GM23338 (cell line): ENCODE measurements at places on chromosomes 4 and X. TPM values are rescaled to one million over a fixed set of nuclear protein-coding genes. Genes with fewer than 3 reads are reported as not detected.

- no peaks in the 10 kb centered on the region for H3K36me3 ChIP-seq
- H3K27ac ChIP-seq: no peak overlapping the region
- peaks cover 12% of the 10 kb centered on the region for H3K4me1 ChIP-seq
- H3K27me3 ChIP-seq: no peaks in the 10 kb centered on the region
These were observed 241.1 kb upstream of the ETNPPL start for GRCh38 chr4:109003964-109004363.

DNA sequence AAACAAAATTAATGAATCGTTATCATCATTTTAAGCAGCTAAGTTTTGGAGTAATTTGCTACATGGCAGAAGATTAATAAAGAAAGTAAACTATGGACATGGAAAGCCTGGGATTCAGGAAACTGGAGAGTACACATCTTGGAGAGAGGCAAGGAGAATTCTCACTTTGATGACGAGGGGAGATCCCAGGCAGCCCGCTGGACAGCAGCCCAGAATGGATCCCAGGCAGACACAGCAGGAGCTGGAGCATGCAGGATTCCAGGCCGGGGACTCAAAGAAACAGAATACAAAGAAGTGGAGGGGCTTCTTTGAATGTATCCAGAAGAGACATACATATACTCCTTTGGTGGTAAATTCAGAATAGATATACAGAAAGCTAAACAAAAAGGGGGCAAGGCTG, 118.0 kb upstream of the ATP6AP2 start:
- H3K36me3 ChIP-seq: no peaks in the 10 kb centered on the region
- H3K27ac ChIP-seq: no peak overlapping the region
- H3K4me3 ChIP-seq: no peak overlapping the region
- H3K4me1 ChIP-seq: no peaks in the 10 kb centered on the region
- no peaks in the 10 kb centered on the region for H3K27me3 ChIP-seq
- DNase-seq: no peak

GRCh38 chr4:3016961-3017360, 53.6 kb downstream of the GRK4 start:
- no peak overlapping the region for H3K4me3 ChIP-seq
- H3K4me1 ChIP-seq: no peaks in the 10 kb centered on the region
- no peak overlapping the region for H3K27ac ChIP-seq
- no peaks in the 10 kb centered on the region for H3K36me3 ChIP-seq
- DNase-seq: no peak
- H3K27me3 ChIP-seq: no peaks in the 10 kb centered on the region

GRCh38 chrX:131399678-131400428, 110.7 kb upstream of the IGSF1 start:
- peaks cover 17% of the 10 kb centered on the region for H3K4me1 ChIP-seq
- no peak for DNase-seq
- H3K4me3 ChIP-seq: no peak overlapping the region
- H3K27me3 ChIP-seq: no peaks in the 10 kb centered on the region
- H3K36me3 ChIP-seq: no peaks in the 10 kb centered on the region

GRCh38 chr4:11741190-11741652, 312.5 kb upstream of the HS3ST1 start:
- no peaks in the 10 kb centered on the region for H3K27me3 ChIP-seq
- no peak for DNase-seq
- no peaks in the 10 kb centered on the region for H3K4me1 ChIP-seq
- no peaks in the 10 kb centered on the region for H3K36me3 ChIP-seq

The NHS gene
- total RNA-seq: 5.6 and 8.2 TPM in 2 replicates

DNA sequence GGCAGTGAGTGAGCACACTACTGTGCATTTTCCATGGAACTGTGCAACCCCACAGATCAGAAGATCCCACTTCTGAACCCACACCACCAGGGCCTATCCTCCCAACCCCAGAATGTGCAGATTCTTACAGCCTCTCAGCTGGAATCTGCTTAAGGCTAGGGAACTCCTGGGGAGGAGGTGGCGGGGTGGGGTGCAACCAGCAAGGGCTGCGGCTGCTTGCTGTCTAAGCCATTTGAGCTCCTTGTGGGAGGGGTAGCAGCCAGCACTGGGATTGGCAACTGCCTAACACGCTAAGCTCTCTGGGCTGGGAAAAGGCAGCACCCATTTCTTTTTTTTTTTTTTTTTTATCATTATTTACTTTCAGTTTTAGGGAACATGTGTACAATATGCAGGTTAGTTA, 353.3 kb downstream of the RAB28 start:
- no peaks in the 10 kb centered on the region for H3K4me1 ChIP-seq
- no peak for DNase-seq
- H3K36me3 ChIP-seq: no peaks in the 10 kb centered on the region
- H3K27ac ChIP-seq: no peak overlapping the region

The TMEM154 gene
- total RNA-seq: 1.7 and 2.7 TPM in 2 replicates

- no peaks in the 10 kb centered on the region for H3K27me3 ChIP-seq
- 0 out of 2 replicates have a peak overlapping the region, but pooled peaks have one; percentile 22 for H3K4me3 ChIP-seq
- peak; percentile 59 for DNase-seq
- no peaks in the 10 kb centered on the region for H3K36me3 ChIP-seq
- H3K27ac ChIP-seq: peak overlapping the region; percentile 22; the same call in 1 of the 2 replicates
These were observed 212.9 kb downstream of the NSUN7 start for GRCh38 chr4:40962551-40963180.

GRCh38 chrX:31038575-31039326, 33.1 kb downstream of the FTHL17 start:
- no peaks in the 10 kb centered on the region for H3K27me3 ChIP-seq
- H3K4me1 ChIP-seq: no peaks in the 10 kb centered on the region
- no peaks in the 10 kb centered on the region for H3K36me3 ChIP-seq
- H3K4me3 ChIP-seq: no peak overlapping the region
- no peak overlapping the region for H3K27ac ChIP-seq

- H3K27me3 ChIP-seq: no peaks in the 10 kb centered on the region
- no peak overlapping the region for H3K4me3 ChIP-seq
- H3K27ac ChIP-seq: no peak overlapping the region
- H3K4me1 ChIP-seq: no peaks in the 10 kb centered on the region
- H3K36me3 ChIP-seq: peaks cover 28% of the 10 kb centered on the region; the same call in 1 of the 2 replicates
These were observed 11.5 kb downstream of the CBR4 start for GRCh38 chr4:168998596-168998995.

- no peaks in the 10 kb centered on the region for H3K4me1 ChIP-seq
- no peak overlapping the region for H3K4me3 ChIP-seq
- H3K27me3 ChIP-seq: no peaks in the 10 kb centered on the region
- peaks cover 8% of the 10 kb centered on the region; the same call in 1 of the 2 replicates for H3K36me3 ChIP-seq
- DNase-seq: no peak
- H3K27ac ChIP-seq: no peak overlapping the region
These were observed 171.1 kb downstream of the HHIP start for GRCh38 chr4:144817081-144817480.

GRCh38 chr4:142278663-142279062, 567.4 kb downstream of the INPP4B start:
- no peak overlapping the region for H3K4me3 ChIP-seq
- no peaks in the 10 kb centered on the region for H3K27me3 ChIP-seq
- no peaks in the 10 kb centered on the region for H3K4me1 ChIP-seq
- no peaks in the 10 kb centered on the region for H3K36me3 ChIP-seq

- no peaks in the 10 kb centered on the region for H3K36me3 ChIP-seq
- peak; percentile 35 for DNase-seq
- H3K4me1 ChIP-seq: no peaks in the 10 kb centered on the region
- H3K27ac ChIP-seq: no peak overlapping the region
- no peaks in the 10 kb centered on the region for H3K27me3 ChIP-seq
- no peak overlapping the region for H3K4me3 ChIP-seq
These were observed 142.9 kb downstream of the TMEM164 start for GRCh38 chrX:110145854-110146253.

GRCh38 chr4:56084851-56085250, 136.1 kb downstream of the CEP135 start:
- H3K36me3 ChIP-seq: no peaks in the 10 kb centered on the region
- no peak for DNase-seq
- H3K4me3 ChIP-seq: no peak overlapping the region
- H3K4me1 ChIP-seq: peaks cover 19% of the 10 kb centered on the region
- no peak overlapping the region for H3K27ac ChIP-seq

- H3K4me1 ChIP-seq: peaks cover 17% of the 10 kb centered on the region
- H3K4me3 ChIP-seq: no peak overlapping the region
- peak; percentile 29 for DNase-seq
- peaks cover 11% of the 10 kb centered on the region; the same call in 1 of the 2 replicates for H3K36me3 ChIP-seq
- H3K27ac ChIP-seq: no peak overlapping the region
These were observed 158.9 kb downstream of the DCTD start for GRCh38 chr4:182758273-182758672.

The IL9R gene
- 0.31 and 1.6 TPM in 2 replicates for total RNA-seq

- H3K4me1 ChIP-seq: peaks cover 7% of the 10 kb centered on the region; the same call in 1 of the 2 replicates
- H3K27me3 ChIP-seq: no peaks in the 10 kb centered on the region
- no peak overlapping the region for H3K27ac ChIP-seq
- no peak overlapping the region for H3K4me3 ChIP-seq
- DNase-seq: no peak
- H3K36me3 ChIP-seq: no peaks in the 10 kb centered on the region
These were observed 176.4 kb downstream of the IL1RAPL2 start for GRCh38 chrX:104742355-104742754.

- no peak overlapping the region for H3K27ac ChIP-seq
- no peaks in the 10 kb centered on the region for H3K27me3 ChIP-seq
- no peaks in the 10 kb centered on the region for H3K4me1 ChIP-seq
- H3K4me3 ChIP-seq: no peak overlapping the region
These were observed 834.2 kb upstream of the GALNTL6 start for GRCh38 chr4:170978990-170979389.

- H3K27ac ChIP-seq: no peak overlapping the region
- peaks cover 17% of the 10 kb centered on the region for H3K4me1 ChIP-seq
- H3K4me3 ChIP-seq: no peak overlapping the region
- no peak for DNase-seq
These were observed 131.0 kb upstream of the MAP3K15 start for GRCh38 chrX:19646282-19646681.

DNA sequence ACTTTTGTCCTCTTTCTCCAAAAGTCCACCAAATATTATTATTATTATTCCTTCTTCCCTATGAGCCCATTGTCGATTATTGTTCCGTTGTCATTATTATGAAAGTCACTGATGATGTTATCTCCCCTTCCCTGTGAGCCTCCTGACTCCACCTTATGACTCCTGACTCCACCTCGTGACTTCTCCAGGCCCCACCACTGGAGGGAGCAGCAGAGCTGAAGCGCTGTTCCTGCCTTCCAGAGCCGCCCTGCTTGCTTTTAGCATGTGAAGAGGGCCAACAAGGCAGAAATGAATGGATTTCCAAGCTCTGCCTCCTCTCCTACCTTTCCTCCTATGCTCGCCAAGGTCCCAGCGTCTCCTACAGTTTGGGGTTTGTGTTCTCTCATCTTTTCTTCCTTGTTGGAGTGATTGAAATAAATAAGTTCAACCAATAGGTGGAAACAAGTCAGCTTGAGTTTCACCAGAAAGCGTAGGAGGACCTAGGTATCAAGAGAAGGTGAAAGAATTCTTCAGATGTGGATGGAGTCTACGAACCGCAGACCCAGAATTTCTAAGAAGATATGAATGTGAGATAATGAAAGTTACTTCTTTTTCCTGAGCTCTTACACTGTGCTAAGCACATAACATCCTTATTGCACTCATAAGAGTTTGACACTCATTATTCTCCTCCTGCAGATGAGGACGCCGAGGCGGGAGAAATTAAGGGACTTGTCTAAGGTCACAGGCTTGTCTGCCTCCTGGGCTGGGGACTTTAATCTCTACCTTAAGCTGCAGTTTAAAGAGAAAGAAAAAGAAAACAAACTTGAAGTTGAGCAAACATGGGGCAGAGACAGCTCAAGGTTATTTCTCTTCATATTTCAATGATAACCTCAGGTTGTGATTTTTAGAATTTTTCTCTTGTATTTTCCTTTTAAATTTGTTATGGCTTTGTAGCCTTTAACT, 26.1 kb downstream of the IGSF1 start:
- no peak overlapping the region for H3K4me3 ChIP-seq
- H3K36me3 ChIP-seq: no peaks in the 10 kb centered on the region
- no peaks in the 10 kb centered on the region for H3K27me3 ChIP-seq
- H3K27ac ChIP-seq: no peak overlapping the region

- 0 out of 2 replicates have a peak overlapping the region, but pooled peaks have one; percentile 45 for H3K27ac ChIP-seq
- H3K27me3 ChIP-seq: peaks cover 30% of the 10 kb centered on the region
- H3K4me3 ChIP-seq: peak overlapping the region; percentile 59
- no peaks in the 10 kb centered on the region for H3K36me3 ChIP-seq
- peaks cover 23% of the 10 kb centered on the region for H3K4me1 ChIP-seq
These were observed 76.5 kb upstream of the BCOR start for GRCh38 chrX:40174001-40174853.

The MSANTD1 gene
- total RNA-seq: 1.0 and 1.2 TPM in 2 replicates

The RGN gene
- 0.47 and 6.7 TPM in 2 replicates for total RNA-seq

- no peaks in the 10 kb centered on the region for H3K27me3 ChIP-seq
- peak; percentile 60 for DNase-seq
- H3K4me3 ChIP-seq: peak overlapping the region; percentile 62
- no peaks in the 10 kb centered on the region for H3K36me3 ChIP-seq
- peaks cover 9% of the 10 kb centered on the region; the same call in 1 of the 2 replicates for H3K4me1 ChIP-seq
These were observed 194.6 kb upstream of the FTHL17 start for GRCh38 chrX:31266203-31267076.

GRCh38 chr4:116632269-116632668, 453.1 kb downstream of the TRAM1L1 start:
- no peak overlapping the region for H3K27ac ChIP-seq
- H3K4me3 ChIP-seq: no peak overlapping the region
- no peaks in the 10 kb centered on the region for H3K27me3 ChIP-seq
- H3K36me3 ChIP-seq: no peaks in the 10 kb centered on the region
- H3K4me1 ChIP-seq: no peaks in the 10 kb centered on the region

- no peaks in the 10 kb centered on the region for H3K27me3 ChIP-seq
- H3K27ac ChIP-seq: no peak overlapping the region
- peaks cover 4% of the 10 kb centered on the region; the same call in 1 of the 2 replicates for H3K4me1 ChIP-seq
- H3K4me3 ChIP-seq: no peak overlapping the region
These were observed 75.3 kb upstream of the USP38 start for GRCh38 chr4:143109376-143109775.

GRCh38 chrX:11704725-11705495, 39.2 kb upstream of the ARHGAP6 start:
- H3K27ac ChIP-seq: no peak overlapping the region
- H3K36me3 ChIP-seq: no peaks in the 10 kb centered on the region
- no peak overlapping the region for H3K4me3 ChIP-seq
- H3K27me3 ChIP-seq: no peaks in the 10 kb centered on the region
- no peaks in the 10 kb centered on the region for H3K4me1 ChIP-seq

DNA sequence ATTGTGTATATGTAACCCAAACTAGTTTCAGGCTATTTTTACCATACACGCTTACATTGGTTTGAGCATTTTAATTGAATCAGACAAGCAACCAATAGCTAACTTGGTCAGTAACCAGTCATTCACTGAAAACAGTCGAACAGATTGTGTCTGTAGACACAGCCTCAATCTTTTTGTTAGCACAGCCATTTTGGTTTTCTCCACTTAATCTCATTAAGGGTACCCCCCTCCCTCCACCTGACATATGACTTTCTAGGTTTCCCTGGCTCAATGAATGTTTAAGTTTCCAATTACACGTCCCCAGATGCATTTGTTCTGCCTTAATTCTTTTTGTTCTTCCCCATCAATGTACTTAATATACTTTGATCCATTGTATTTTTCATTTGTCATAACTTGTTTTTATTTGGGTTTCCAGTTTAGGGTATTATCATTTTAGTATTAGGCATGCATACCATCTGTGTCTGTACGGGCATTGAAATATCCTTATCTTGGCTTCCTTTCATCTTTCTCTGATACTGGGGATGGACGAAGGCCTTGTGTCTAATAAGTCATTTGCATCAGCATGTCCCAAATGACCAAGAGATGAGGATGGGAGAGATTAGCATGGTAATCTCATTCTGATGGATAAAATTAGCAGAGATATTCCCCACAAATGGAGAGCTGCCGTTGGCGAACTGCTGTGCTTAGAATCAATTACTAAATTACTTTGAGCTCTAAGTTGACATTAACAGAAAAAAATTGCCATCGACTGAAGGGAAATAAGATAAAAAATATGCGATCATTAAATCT, 35.9 kb upstream of the PHOX2B start:
- H3K4me1 ChIP-seq: no peaks in the 10 kb centered on the region
- DNase-seq: no peak
- no peak overlapping the region for H3K27ac ChIP-seq
- no peaks in the 10 kb centered on the region for H3K36me3 ChIP-seq

GRCh38 chr4:26334366-26334765, 13.6 kb downstream of the RBPJ start:
- no peaks in the 10 kb centered on the region for H3K36me3 ChIP-seq
- peak overlapping the region; percentile 48; the same call in 1 of the 2 replicates for H3K27ac ChIP-seq
- no peaks in the 10 kb centered on the region for H3K27me3 ChIP-seq
- H3K4me1 ChIP-seq: peaks cover 50% of the 10 kb centered on the region
- no peak overlapping the region for H3K4me3 ChIP-seq
